ENCODE measurements at places on chromosomes 16 and 17.

GRCh38 chr17:18006495-18007239 lies 32.3 kb downstream of the ATPAF2 start:
- DNase-seq = no peak

- no peak for DNase-seq
Measured at GRCh38 chr16:82514262-82514661, 112.5 kb upstream of the CDH13 start.

DNA sequence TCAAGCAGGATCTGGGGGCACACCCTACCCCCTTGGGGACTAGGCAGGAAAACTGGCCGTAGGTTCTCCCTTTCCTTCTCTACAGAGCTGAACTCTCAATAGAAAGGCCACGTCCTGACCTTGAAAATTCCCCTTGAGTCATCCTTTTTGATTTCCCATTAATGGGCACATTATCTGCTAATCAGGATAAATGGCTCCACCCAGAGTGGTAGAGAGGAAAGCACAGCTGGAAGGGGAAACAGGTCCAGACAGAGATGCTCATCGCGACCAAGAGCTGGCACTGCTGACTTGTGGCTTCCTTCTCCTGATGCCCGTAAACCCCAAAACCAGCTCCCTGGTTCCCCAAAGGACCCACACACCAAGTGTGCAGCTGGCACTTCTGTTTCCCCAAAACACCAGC lies 206.5 kb upstream of the CDH5 start:
- peak; percentile 16 for DNase-seq

GRCh38 chr16:15952265-15952711 lies 2.9 kb downstream of the ABCC1 start:
- no peak for DNase-seq

All from RWPE1 (cell line).